Immature natural killer cell (primary cell): ENCODE measurements at places on chromosomes 2 and 18.

DNA sequence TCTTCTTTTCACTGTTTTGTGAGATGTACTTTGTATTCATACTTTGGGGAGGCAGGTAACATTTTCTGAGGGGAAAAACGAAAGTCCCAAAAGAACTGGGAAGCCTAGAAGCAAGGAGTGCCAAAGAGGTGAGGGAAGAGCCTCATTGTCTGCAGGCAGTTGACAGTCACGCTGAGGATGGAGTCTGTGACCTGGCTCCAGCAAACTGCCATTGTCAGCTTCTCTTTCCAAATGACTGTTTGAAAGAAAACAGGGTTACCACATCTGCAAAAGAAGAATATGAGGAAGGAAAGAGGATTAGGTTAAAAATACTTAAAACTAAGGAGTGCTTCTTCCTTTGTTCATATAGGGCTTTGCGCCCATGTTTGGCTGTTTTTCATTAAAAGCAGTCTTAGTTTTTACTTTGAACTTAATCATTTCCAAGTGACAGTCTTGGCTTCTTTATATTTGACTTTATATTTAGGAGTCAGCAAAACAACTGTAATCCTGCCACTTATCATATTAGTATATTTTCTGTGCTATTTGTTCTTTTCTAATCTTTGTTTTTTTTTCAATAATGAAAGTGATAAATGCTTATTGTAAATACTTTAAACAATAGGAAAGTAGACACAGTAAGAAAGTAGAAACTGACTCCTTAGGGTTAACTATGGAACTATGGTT is 35.0 kb downstream of the CERS6 start:
- peaks cover 65% of the 10 kb centered on the region for H3K4me1 ChIP-seq
- H3K4me3 ChIP-seq, result peak overlapping the region; percentile 74

- H3K4me1 ChIP-seq, result no peaks in the 10 kb centered on the region
- DNase-seq, result no peak
- H3K27ac ChIP-seq, result no peak overlapping the region
- H3K27me3 ChIP-seq, result peaks cover 13% of the 10 kb centered on the region
Measured at GRCh38 chr2:2563309-2563860, 232.3 kb upstream of the MYT1L start.

DNA sequence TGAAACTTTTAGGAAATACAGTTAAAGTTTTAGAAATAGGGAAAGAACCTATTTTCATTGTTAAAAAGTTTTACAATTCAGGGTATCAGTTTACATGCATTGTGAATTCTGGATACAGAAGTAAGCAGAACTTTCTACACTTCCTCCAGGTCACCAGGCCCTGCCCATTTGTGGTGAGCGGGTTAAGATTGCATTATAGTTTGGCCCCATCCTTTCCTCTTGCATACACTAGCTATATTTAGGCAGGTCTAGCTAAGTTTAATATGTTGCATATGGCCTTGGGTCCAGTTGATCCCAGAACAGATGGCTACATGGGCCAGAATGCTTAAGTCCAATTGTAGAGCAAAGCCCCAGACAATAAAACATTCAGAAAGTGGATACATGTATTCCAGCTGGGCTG is 4.8 kb downstream of the VWA3B start:
- H3K36me3 ChIP-seq, result peaks cover 4% of the 10 kb centered on the region
- no peak overlapping the region for H3K4me3 ChIP-seq
- no peak overlapping the region for H3K27ac ChIP-seq
- no peak for DNase-seq
- H3K27me3 ChIP-seq, result peaks cover 13% of the 10 kb centered on the region

DNA sequence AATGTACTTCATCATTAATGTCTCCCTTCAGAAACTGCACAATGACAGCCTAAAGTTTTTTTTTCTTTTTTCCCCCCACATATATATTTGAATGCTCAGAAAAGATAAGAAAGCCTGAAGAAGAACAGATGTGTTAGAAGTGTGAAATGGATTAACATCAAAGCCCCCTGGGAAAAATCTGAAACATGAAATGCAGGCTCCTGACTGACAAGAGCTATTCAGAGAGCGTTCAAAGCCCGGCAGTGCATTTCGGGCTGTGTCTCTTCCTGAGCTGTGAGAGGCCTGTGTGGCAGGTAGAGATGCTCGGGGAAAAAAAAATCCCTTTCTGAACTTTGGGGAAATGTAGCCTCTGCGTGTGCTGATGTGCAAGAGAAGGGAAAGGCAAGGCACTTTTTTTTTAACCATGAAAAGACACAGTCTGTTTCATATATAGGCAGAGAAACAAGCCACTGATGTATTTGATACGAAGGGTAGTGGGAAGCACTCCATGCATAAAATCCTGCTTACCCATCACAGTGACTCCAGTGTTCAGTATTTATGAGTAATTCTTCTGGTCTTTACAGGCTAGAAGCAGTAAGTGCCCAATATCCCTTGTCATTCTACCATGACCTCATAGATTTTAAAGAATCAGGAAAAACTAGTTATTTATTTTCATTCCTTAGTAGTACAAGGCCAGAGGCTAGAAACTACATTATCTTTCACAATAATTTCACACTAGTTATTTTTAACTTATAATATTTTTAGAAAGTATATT is 1574.2 kb upstream of the PIK3C3 start:
- no peak overlapping the region for H3K27ac ChIP-seq
- H3K27me3 ChIP-seq, result no peaks in the 10 kb centered on the region
- DNase-seq, result no peak
- no peaks in the 10 kb centered on the region for H3K36me3 ChIP-seq
- H3K4me3 ChIP-seq, result no peak overlapping the region
